ENCODE measurements at places on chromosomes 16 and 17.

- DNase-seq, result no peak
Measured at GRCh38 chr17:45775148-45775547, 9.0 kb upstream of the CRHR1 start.

DNA sequence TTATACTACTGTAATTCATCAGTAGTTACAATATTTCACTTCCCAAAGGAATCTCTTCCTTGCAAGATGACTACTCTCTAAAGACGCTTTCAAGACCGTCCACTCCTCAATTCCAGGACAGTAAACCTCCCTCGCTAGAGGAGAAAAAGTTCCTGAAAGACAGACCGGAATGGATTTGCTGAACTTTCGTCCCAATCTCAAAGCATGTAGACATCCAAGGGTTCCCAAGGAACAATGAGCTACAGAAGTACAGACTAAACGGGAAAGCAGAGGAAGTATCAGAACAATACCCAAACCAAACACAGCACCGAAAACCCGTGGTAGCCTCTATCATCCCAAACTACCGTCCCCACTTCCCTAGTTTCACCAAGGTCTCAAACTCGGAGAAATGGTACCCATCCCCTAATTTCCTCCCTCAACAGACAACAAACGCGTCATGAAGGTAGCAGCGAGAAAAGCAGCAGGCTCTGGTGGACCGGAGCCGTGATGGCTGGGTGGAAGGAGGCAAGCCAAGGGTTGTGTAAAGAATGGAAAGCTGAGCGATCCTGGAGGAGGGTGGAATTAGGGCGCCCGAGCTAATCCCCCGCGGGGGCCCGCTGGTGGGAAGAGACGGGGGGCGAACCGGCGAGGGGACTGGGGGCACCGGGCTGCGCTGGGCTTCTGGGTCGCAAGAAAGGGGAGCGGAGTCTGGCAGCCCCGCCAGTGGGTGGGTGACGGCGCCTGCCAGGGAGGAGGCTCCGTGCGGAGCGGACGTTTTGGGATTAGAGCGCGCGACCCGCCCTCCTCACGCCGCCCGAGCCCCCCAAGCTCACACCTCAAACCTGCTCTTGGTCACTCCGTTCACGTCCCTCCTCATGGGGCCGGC lies 647 bp downstream of the FBXL20 start:
- DNase-seq, result no peak

DNA sequence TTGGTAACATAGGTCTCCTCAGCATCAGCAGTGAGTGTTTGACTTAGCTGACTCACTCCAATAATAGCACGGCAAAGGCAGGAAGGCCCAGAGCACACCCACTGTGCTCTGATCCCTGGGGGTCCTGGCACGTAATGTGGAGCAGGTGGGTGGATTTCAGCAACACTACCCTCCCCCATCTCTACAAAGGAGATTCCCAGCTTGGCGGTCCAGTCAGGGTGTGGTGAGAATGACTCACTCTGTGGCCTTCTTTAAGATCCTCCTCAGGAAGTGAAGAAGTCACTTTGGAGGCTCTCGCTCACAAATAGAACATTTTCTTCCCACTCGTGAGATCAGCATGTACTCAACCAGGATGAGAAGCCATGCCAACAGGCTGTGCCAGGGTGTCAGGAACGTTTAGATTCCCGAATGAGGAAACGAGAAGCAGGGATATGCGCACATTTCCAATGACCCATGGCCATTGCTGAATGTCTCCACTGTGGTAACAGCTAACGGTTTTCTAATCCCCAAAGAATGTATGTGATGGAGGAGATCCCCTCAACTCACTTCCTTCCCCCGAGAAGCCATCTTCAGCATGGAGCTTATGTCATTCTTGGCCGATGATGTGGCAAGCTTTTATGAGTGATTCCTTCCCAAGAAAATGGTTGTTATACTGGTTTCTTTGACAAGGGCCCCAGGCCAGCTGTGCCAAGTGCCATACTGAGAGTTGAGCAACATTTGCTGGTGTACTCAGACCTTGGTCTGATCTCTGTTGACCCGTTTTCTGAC lies 365.2 kb downstream of the C16orf95 start:
- DNase-seq, result no peak

GRCh38 chr16:80330803-80331202 lies 210.0 kb upstream of the DYNLRB2 start:
- no peak for DNase-seq

- DNase-seq, result no peak
Measured at GRCh38 chr17:74525465-74525725, 5.9 kb downstream of the CD300LB start.

DNA sequence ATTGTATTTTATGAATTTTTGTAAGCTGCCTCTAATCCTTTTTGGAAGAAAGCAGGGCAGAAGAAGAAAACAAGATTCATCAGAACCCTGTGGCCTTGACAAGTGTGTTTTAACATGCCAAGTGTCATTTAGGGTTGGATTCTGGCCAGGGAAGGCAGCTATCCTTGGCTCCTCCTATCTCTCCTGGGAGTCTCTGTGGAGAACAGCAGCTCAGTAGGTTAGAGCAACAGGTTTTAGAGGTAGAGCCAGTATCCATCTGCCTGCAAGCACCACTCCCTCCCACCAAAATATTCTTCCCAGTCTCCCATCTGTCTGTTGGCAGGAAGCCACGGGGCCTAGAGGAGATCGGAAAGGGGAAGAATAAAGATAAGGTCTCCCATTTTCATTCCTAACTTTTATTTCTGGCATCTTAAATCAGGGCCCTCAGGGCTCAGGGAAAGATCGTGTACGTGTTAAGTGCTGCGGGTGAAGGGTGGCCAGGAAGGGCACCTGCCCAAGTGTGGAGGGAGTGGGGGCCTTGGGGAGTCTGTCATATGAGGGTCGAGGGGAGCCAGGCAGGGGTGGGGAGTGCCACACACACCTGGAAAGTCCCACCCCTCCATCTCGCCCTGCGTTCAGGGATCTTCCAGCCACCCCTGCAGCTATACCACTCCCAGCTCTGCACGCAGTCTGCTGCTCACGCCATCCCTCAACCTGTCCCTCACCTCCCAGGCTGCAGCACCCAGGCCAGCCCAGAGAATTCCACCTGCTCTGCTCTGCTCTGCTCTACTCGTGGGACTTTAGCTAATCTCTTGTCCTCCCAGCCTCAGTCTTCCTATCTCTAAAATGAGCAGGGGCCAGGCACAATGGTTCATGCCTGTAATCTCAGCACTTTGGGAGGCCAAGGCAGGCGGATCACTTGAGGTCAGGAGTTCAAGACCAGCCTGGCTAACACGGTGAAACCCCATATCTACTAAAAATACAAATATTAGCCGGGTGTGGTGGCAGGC lies 17.1 kb upstream of the CPSF4L start:
- DNase-seq, result no peak

GRCh38 chr16:50425648-50426047 lies 56.9 kb upstream of the BRD7 start:
- no peak for DNase-seq

GRCh38 chr17:10752696-10753095 lies 22.9 kb upstream of the TMEM220 start:
- no peak for DNase-seq

DNA sequence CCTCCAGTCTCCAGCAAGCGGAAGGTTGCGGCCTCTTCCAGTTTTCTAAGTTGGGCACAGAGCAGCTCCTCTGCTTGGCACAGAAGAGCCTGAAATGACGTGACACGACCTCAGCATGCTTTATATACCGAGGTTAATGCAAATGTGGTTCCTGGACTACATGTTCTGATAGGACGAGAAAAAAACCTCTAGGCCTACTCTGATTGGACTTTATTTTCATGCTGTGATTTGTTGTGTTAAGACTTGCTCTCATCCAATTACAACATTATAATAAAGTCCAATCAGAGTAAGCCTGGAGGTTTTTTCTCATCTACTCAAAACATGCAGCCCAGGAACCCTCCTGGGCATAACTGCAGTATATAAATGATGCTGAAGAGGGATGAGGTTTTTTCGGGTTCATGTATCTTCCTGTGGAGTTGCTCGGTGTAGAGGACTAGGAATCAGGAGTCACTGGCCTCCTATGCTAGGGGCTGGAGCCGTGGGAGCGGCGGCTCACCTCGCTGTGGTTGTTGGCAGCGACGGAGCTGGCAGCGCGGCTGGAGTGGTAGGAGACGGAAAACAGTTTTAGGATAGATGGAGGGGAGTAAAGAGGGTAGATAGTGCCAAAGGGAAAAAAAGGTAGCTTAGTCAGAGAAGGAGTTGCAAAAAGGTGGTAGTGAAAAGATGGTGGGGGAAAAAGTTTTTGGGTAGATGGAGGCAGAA lies 878.0 kb downstream of the KCNJ18 start:
- DNase-seq, result no peak

- DNase-seq, result no peak
Measured at GRCh38 chr17:80694085-80694991, 149.7 kb downstream of the RPTOR start.

Measured in activated T-cell treated with anti-CD3 and anti-CD28 coated beads for 24 hours (primary cell).